CD4-positive, alpha-beta T cell treated with Interferon alpha-2 for 1 hour (primary cell): ENCODE measurements at places on chromosomes 6 and 20.
A peak's percentile ranks its signal among the peaks of the same experiment; 100 is the strongest.

- no peak for DNase-seq
Measured at GRCh38 chr6:129032602-129033001, 149.7 kb downstream of the LAMA2 start.

DNA sequence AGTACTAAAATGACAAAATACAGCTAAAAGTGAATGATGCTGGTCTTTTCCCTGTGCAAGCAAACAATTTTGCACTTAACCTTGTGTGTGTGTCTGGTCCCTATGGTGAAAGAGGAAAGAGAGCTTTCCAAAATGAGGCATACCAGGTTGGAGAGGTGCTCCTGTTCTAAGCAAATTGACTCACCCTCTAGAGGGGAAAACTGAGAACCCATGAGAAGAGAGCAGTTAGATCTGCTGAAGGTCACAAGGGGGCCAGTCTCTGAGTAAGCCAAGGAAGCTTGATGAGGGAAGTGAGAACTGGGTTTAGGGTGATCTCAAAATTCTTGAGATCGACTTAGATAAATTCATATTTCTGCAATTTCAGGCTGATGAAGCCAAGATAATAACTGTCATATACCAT lies 157.5 kb upstream of the TBX18 start:
- DNase-seq = no peak

- peak; percentile 4 for DNase-seq
Measured at GRCh38 chr6:90537723-90538258, 49.1 kb downstream of the MAP3K7 start.

GRCh38 chr20:59253325-59253724 lies 47.1 kb upstream of the EDN3 start:
- peak; percentile 50 for DNase-seq

DNA sequence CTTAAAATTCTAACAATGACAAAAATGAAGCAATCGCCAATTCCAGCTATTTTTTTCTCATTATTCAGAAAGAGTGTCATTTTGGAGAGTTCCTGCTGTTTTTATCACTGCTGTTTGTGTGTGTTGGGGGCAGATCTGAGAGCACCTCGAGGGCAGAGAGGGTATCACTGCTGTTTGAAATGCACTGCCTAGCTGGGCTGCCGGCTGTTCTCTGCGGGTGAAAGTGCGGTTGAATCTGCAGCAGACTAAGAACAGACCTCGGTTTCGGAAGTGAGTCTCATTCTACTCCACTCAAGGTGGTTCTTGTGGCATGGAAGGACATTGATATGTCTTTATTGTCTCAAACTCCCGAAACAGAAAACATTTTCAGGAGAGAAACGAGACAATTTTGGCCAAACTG lies 18.3 kb downstream of the INSM1 start:
- no peak for DNase-seq

DNA sequence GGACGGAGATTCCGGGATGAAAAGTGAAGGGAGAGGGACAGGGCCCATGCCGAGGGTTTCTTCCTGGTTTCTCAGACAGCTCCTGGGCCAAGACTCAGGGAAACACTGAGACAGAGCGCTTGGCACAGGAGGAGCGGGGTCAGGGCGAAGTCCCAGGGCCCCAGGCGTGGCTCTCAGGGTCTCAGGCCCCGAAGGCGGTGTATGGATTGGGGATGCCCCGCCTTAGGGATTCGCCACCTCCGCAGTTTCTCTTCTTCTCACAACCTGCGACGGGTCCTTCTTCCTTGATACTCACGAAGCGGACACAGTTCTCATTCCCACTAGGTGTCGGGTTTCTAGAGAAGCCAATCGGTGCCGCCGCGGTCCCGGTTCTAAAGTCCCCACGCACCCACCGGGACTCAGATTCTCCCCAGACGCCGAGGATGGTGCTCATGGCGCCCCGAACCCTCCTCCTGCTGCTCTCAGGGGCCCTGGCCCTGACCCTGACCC lies 55.0 kb upstream of the HLA-A start:
- DNase-seq = peak; percentile 76

DNA sequence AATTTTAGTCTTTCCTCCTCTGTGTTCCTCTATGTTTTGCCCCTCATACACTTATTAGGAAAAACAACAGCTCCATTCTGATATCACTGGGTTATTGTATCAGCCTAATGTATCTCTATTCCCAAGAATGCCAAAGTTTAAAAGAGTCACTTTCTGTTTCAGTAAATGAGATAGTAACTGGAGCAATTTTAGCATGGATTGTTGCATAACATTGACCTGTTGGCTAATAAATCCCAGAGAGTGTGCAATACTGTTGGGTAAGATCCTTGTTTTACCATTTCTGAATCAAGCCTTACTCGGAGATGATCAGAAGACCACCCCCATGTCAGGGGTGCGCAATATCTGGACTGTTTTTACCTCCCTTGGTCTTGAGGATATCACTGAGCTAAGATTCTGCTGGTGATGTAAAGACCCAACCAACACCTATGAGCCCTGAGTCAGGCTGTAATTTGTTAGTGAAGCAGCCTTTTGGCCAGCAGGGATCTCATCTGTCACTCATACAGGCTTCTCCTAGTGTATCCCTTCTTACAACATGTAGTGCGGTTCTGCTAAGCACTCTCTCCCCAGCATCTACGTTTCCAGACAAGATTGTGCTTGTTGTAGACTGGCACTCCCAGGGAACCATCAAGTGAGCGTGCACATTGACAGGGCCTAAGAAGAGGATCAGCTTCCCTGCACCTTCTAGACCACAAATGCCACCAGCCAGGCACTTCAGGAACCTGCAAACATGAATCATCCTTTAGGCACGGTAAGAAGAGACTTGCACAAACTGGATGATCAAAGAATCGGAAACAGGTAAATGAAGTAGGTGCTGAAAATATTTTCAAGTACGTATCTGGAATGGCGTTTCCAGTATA lies 11.5 kb upstream of the IPCEF1 start:
- DNase-seq = no peak

DNA sequence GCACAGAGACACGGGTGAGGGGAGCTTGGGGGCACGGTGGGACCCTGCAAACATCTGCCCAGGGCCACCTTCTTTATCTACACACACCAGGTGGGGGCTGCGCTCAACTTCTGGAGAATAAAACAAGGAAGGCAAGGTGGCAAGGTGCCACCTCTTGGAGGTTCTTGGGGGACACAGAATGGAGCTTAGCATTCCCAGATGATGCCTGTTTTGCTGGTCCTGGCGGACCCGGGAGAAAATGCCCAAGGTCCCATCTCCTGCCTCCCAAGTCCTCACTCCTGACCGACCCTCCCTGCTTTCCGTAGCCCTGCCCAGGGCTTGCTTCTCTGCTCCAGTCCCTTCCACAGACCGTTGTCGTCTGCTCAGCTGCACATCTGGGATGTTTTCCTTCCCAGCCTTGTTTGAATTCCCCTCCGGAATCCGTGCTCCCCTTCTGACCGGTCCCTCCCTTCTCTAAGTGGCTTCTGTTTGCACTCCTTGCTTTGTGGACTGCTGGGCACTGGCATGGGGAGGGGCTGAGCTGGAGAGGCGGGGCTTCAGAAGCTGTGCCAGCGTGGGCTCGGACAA lies 13.1 kb downstream of the ITPR3 start:
- no peak for DNase-seq

GRCh38 chr20:33701629-33702450 lies 15.7 kb upstream of the E2F1 start:
- no peak for DNase-seq

- DNase-seq = peak; percentile 81
Measured at GRCh38 chr6:2764610-2765165, 505 bp upstream of the WRNIP1 start.

GRCh38 chr20:10504994-10505730 lies 70.1 kb downstream of the SLX4IP start:
- no peak for DNase-seq

DNA sequence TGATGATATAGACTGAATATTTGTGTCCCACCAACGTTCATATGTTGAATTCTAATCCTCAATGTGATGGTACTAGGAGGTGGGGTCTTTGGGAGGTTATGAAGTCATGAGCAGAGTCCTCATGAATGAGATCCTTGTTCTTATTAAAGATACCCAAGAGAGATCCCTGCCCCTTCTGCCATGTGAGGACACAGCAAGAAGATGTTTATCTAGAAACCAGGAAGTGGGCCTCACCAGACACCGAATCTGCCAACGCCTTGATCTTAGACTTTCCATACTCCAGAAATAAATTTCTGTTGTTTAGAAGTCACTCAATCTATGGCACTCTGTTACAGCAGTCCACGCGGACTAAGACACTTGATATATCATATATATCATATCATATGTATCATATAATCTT lies 67.7 kb upstream of the GCM1 start:
- peak; percentile 18 for DNase-seq

DNA sequence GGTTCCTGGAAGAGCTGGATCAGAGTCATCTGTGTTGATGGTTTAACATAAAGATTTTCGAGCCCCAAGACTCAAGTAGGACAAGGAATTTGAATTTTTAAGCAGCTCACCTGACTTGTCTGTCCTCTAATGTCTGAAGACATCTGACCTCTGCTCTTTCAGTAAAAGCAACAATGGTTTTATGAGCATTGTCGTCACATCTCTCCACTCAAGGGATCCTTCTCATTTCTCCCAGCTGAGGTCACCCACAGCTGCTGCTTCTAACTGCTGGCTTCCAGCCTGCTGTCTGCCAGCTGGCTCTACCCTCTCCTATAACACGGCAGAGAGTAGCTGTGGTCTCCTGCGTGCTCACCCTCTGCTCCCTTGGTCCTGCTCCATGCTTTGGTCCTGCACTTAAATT lies 24.7 kb upstream of the HDAC2 start:
- DNase-seq = no peak

- DNase-seq = no peak
Measured at GRCh38 chr6:17505062-17505476, 95.0 kb upstream of the FAM8A1 start.

- no peak for DNase-seq
Measured at GRCh38 chr6:129411092-129411491, 298.9 kb downstream of the ARHGAP18 start.
